SK-N-SH (cell line): ENCODE measurements at places on chromosomes 6 and 20.

DNA sequence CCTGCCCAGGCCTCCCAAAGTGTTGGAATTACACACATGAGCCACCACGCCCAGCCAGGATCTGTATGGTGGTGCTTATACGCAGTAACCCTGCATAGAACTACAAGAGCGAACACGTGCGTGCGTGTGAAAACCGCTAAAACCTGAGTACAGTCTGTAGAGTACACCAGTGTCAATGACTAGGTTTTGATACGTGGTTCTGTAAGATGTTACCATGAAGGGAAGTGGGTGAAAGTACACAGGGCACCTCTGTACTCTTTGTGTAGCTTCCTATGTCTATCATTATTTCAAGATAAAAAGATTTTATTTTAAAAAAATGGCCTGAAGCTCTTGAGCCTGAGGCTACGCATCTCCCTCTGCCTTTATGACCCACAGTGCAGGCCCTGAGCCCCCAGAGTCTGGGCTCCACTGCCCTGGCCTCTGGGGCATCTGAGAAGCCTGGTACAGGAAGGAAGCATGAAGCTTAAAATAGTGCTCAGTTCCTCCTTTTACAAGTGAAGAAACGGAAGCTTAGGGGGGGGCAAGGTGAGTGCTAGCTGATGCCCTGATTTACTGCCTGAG is 21.6 kb downstream of the LY86 start:
- DNase-seq = no peak

DNA sequence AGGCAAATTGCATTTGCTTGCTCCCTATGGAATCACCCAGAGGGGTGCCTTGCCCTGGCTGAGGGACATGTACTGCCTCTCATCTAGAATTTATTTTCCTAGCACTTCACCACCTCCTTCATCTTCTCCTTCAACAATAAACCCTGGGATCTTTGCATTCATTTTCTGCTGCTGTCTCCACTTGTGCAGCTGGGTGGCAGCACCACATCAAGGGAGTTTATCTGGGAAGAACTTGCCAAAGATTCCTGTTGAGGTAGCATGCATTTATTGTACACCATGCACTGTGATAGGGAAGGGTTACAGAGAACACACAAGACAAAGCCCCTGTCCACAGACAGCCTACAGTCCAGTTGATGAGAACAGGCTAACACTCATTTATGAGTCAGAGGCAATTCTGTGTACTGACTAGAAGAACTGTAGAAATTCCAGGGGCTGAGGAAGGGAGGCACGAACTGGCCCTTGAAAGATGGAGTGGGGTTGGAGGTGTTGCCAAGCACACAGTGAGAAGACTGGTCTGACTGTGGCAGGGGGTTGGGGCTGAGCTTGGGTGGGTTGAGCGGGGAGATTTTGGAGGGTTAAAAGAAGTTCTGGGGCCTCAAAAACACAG is 17.5 kb downstream of the C20orf173 start:
- DNase-seq = peak; percentile 48

DNA sequence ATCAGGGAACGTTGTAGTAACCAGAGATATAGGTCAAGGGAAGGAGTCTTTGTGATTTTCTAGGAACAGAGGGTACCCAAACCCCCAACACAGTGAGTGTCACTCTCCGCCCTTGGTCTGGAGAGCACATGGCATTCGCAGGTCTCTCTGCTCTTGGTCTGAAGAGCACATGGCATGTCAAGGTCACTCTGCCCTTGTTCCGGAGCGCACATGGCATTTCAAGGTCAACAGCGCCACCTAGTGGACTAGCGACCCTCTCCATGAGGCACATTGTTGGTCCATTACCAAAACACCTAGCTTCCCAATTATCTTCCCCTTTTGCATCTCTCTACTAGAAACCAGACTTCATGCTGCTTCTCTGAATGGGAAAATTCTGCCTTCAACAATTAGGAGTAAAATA is 260.0 kb downstream of the C6orf118 start:
- DNase-seq = peak; percentile 37

DNA sequence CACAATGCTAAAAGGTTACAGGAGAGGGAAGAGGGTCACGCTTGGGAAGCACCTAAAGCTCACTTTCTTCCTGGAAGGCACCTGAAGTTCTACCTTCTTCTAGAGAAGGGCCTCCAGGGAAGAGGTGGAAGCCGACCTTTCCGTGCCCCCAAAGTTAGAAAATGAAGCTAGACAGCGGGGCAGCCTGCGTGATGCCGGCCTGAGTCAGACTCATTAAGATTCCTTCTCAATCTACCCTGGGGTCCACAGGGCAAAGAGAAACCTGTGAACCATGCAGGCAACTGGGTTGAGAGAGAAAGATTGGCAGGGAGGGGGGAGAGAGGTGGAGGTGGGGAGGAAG is 54.8 kb upstream of the CCDC167 start:
- no peak for DNase-seq

- DNase-seq = no peak
Measured at GRCh38 chr20:40488401-40488800, 200.6 kb downstream of the MAFB start.

DNA sequence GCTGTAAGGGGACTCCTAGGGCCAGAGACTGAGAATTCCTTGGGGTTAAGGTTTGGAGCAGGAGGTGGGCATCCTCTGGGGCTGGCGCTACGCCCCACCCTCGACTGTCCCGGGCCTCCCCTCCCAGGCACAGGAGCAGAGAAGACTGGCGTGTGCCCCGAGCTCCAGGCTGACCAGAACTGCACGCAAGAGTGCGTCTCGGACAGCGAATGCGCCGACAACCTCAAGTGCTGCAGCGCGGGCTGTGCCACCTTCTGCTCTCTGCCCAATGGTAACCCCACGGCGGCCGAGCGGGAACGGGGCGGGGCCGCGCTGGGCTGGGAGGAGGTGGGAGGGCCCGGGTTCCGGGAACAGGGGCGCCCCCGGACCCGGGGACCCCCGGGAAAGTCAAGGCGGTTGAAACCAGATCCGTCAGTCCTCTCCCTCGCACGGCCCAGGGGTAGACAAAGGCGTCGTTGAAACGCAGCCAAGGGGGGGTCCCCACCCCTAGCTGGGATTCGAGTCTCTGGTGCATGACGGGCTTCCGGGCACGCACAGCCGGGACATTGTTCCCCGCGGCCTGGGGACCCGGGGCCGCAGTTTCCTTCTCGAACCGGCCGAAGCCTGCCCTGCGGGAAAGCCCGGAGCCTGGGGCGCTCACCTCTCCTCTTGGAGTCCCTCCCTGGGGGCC is 844 bp downstream of the WFDC2 start:
- DNase-seq = peak; percentile 73

DNA sequence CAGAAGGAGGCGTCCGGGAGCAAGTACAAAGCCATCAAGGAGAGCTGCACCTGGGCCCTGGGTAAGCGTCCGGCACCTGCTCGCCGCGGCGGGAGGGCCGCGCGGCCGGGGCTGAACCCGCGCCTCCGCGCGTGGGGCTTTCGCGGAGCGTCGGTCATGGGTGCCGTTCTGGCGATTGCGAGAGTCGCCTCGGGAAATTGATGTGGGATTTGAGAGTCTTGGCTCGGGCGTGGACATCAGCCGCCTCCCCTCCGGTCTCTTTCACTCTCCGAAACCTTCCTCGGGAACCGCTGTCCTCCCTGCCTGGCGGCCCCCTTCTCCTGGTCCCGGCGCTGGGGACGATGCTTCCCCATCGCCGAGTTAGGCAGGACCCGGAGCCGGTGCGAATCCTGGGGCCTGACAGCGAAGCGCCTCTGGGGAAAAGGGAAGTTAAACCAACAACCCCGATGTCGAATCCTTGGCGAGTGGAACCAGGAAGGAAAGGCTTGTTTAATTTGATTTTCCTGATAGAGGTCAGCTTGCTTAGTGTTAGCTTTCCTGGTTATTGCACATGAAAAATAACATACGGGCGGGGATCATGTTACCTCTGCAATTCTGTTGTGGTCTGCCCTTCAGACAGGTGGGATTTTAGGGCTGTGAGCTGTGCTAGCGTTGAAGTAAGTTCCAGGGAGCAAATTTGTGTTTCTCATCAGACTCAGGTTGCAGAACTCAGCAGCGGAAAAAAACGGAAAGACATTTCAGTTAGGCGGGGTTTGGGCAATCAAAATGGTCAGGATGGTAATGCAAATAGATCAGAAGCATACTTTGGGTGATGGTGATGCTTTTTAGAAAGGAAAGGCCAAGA is 594 bp downstream of the ARFGEF3 start:
- peak; percentile 15 for DNase-seq

GRCh38 chr20:34388000-34388399 is 24.9 kb downstream of the ITCH start:
- no peak for DNase-seq

DNA sequence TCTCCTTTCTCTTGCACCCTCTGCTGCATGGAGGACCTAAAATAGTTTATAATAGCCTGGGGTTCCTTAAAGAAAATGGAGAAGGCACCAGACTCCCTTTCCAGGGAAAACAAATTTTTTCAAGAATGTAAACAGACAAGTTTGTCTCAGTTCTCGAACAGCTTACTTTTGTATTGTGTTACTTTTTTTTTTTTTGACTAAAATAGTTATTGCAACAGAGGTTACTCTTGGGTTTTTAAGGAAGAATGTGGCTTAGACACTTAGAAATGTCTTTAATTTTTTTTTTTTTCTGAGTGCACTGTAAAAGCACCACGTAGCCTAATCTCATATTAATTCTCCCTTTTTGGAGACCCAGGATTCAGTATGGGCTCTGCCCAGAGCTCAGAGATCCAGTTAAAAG is 148.7 kb upstream of the CARMIL1 start:
- no peak for DNase-seq

- no peak for DNase-seq
Measured at GRCh38 chr6:113739041-113739655, 118.0 kb upstream of the MARCKS start.

GRCh38 chr6:166642646-166643045 is 15.6 kb upstream of the RPS6KA2 start:
- DNase-seq = no peak

DNA sequence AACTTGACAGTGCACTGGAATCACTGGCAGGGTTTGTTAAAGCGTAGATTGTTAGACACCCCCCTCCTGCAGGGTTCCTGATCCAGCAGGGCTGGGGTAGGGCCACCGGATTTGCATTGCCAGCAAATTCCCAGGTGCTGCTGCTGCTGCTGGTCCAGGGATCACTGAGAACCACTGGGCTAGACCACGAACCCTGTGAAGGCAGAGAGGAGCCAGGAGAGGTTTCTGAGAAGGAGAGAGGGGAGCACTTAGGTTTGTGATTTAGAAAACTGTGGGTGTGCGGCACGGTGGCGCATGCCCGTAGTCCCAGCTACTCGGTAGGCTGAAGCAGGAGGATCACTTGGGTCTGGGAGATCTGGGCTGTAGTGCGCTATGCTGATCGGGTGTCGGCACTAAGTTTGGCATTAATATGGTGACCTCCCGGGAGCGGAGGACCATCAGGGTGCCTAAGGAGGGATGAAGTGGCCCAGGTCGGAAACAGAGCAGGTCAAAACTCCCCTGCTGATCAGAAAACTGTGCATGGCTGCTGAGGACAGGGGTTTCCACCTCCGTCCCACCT is 53.6 kb upstream of the FAM83D start:
- DNase-seq = no peak

- DNase-seq = peak; percentile 44
Measured at GRCh38 chr6:87702589-87702945, 534 bp upstream of the AKIRIN2 start.

- no peak for DNase-seq
Measured at GRCh38 chr20:43726811-43727338, at the start of gene GTSF1L. Gene GTSF1L, minus strand, starts transcription at chr20:43727002. Its CDS starts 308 bp downstream, at chr20:43726694.

DNA sequence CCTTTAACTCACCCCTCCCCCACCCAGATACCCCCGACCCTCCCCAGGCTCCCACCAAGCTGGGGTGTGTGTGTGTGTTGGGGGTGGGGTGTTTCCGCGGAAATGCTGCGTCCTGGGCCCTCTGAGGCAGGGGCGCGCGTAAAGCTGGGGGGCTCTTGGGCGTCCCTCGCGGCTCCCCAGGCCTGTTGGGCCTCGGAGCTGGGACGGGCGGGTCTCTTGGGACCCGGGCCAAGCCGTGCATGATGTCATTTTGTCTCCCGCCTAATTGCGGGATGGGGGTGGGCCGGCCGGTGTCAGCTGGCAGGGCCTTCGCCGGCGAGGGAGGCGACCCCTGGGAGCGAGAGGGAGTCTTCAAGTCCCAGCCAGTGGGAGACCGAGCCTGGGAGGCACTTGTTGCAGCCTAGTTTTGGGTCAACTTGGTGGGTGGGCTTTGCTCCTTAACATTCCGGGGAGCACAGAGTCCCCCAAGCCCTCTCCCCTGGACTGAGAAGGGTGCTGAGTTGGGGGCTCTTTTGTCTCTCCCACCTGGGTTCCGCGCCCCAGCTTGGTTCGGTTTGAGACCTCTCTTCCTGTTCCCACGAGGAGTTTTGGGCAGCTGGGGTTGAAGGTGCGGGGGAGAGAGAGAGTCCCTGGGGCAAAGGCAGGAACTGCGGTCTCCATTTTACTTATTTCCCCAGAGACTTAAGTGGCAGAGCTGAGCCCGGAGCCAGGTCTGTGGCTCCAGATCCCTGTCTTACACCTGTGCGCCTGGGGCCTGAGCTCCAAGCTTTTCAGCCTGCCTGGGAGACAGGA is 623 bp downstream of the MYBL2 start:
- peak; percentile 78 for DNase-seq

DNA sequence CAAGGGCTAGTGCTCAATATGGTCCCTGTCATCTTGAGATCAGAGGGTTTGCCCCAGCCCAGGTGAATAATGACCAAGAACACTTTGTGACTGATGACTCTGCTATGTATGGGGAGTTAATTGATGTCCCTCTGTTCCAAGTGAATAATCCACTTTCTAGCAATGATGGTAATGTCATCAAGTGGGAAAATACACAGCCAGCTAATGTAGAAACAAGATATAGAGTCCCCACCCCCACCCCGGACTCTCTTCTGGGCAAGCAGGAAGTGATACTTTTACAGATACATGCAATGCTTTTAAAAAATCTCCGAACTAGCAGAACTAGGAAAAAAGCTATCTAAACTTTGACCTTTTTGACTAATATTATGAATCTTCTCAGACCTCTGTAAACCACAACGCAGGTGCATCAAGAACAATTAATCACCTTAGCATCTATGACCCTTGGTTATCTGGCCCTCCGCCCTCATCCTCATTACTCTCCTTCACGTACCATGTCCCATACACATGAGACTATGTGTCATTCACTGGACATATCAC is 30.5 kb downstream of the CNR1 start:
- no peak for DNase-seq

DNA sequence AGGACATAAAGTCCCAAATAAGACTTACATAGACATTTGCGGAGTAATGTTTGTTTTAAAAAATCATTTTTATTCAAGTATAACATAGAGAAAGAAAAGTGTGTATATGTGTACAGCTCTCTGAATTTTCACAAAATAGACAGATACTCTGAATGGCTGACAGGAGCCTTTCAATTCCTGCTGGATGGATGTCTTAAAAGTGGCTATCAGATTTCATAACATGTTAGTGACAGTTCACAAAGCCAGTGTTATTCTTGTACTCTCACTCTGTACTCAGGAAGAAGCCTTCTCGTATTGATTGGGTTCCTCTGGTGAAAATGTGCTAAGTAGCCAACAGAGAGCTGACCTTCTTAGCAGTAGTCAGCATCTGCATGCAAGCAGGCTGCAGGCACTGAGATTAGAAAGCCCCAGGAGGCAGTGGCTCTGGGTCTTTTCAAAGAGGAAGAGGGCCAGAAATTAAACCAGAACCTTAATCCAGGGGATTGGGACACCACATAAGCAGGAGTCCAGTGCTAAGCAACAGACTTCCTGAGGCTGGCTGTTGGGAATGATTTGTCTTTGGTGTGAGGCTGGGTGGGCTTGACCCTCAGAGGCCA is 19.7 kb downstream of the SLC17A4 start:
- no peak for DNase-seq
